ENCODE measurements at places on chromosomes 3 and 15. TPM values are rescaled to one million over a fixed set of nuclear protein-coding genes. Genes with fewer than 3 reads are reported as not detected.

TMC3 gene
- total RNA-seq = not detected

SPTBN5 gene
- total RNA-seq = 3.4 TPM

PGBD4 gene
- 1.3 TPM for total RNA-seq

SI gene
- total RNA-seq = not detected

LRRC28 gene
- 21.7 TPM for total RNA-seq

CILP gene
- total RNA-seq = 3.5 TPM

ZNF860 gene
- total RNA-seq = 0.08 TPM

RAB6B gene
- 48.5 TPM for total RNA-seq

KCNAB1 gene
- total RNA-seq = 3.0 TPM

GLDN gene
- total RNA-seq = 9.1 TPM

SEMA5B gene
- total RNA-seq = 2.1 TPM

LHFPL4 gene
- total RNA-seq = not detected

RYR3 gene
- total RNA-seq = not detected

TTLL13 gene
- total RNA-seq = not detected

MST1R gene
- total RNA-seq = 1.5 TPM

ARL14 gene
- total RNA-seq = not detected

IL16 gene
- 2.7 TPM for total RNA-seq

SAMMSON gene
- not detected for total RNA-seq

AEN gene
- 10.0 TPM for total RNA-seq

GUCA1C gene
- 0.32 TPM for total RNA-seq

CD200R1 gene
- 0.75 TPM for total RNA-seq

TMEM207 gene
- total RNA-seq = not detected

GRIP2 gene
- 40.1 TPM for total RNA-seq

SCG5 gene
- total RNA-seq = not detected

FRMD4B gene
- 16.8 TPM for total RNA-seq

AMT gene
- total RNA-seq = 32.2 TPM

ADGRG7 gene
- total RNA-seq = not detected

USP13 gene
- total RNA-seq = 128 TPM

CNOT10 gene
- total RNA-seq = 12.5 TPM

GPR87 gene
- total RNA-seq = not detected

GCSAM gene
- not detected for total RNA-seq

Data from Right ventricle myocardium superior (tissue), 1 donor.